Adipocyte (in vitro differentiated cells): ENCODE measurements at places on chromosomes 4 and X.
A peak's percentile ranks its signal among the peaks of the same experiment; 100 is the strongest.

GRCh38 chr4:145043306-145043705 is 54.7 kb downstream of the ANAPC10 start:
- no peak for DNase-seq

GRCh38 chrX:103565752-103566151 is 19.6 kb upstream of the TCEAL4 start:
- DNase-seq, result peak; percentile 54

DNA sequence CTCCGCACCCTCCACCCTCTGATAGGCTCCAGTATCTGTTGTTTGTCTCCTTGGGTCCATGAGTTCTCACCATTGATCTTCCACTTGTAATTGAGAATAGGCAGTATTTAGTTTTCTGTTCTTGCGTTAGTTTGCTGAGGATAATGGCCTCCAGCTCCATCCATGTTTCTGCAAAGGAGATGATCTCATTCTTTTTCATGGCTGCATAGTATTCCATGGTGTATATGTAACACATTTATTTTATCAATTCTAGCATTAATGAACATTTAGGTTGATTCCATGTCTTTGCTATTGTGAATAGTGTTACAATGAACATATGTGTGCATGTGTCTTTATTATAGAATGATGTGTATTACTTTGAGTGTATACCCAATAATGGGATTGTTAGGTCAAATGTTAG is 814.6 kb upstream of the FRG1 start:
- no peak for DNase-seq

DNA sequence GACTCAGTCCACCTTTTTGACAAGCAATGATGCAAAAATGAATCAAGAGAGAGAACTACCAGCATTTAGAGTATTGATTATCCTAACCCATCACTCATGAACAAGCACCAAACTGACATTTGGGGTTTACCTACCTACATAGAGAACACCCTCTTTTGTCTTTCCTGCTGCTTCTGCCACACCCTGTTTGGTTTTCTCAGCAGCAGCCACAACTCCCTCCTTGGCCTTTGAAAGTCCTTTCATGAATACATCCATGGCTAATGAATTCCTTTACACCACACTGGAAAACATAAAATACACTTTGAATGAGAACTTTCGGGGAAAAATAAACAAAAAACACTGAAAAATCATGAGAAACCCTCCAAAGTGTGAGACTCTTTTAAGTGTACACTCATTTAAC is 1.5 kb downstream of the SNCA start:
- no peak for DNase-seq

- no peak for DNase-seq
Observed at GRCh38 chr4:140806163-140806562, 50.0 kb upstream of the TBC1D9 start.

DNA sequence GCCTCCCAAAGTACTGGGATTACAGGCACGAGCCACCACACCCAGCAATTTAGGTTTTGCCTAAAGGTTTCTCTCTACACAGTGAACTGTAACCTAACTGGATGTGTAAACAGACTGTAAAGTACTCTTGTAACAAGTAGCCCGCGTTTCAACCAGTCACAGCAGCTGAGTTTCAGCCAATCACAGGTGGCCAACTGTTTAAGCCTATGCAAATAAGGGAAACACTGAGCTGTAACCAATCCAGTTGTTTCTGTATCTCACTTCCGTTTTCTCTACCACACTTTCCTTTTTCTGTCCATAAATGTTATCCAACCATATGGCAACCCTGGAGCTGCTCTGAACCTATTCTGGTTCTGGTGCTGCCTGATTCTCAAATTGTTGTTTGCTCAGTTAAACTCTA is 59.9 kb downstream of the DIPK2B start:
- DNase-seq, result no peak

GRCh38 chr4:119025916-119026661 is 109.5 kb upstream of the MYOZ2 start:
- DNase-seq, result peak; percentile 96

DNA sequence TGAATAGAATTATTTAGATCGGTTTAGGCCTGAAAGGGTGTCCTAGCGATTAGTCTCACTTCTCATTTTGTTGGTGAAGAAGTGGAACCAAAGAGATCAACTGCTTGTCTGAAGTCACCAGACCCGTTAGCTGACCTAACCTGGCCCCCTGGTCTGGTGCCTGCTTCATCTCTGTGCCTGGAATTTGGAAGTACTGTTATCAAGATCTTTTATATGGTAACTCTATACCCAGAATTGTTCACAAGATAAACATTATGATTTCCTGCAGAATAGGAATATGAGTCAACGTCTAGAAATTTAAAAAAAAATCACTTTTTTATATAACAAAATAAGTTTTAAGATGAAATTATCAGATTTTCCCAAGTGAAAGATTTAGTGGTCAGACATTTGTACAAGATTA is 37.2 kb downstream of the LRP2BP start:
- peak; percentile 79 for DNase-seq

GRCh38 chr4:26330186-26330787 is 9.5 kb downstream of the RBPJ start:
- DNase-seq, result peak; percentile 84

DNA sequence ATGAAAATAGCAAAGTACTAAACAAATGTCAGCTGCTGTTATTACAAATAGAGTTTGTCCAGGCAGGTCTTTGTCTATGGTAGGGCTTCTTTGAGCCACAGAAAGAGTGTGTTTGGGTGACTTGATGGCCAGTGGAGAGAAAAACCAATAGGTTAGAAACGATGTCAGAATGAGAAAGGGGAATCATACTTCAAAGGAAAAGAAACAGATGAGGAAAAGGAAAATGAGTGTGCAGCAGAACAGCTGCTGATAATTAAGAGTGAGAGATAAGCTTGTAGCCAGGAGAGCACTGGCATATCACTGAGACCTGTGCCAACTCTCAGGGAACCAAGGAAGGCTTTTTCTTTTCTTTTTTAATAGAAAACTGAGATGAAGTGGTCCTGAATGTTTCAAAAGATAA is 257.2 kb downstream of the ARHGAP24 start:
- no peak for DNase-seq
